GM23248 (cell line): ENCODE measurements at places on chromosomes 2 and 18. TPM values are rescaled to one million over a fixed set of nuclear protein-coding genes. Genes with fewer than 3 reads are reported as not detected.

DNA sequence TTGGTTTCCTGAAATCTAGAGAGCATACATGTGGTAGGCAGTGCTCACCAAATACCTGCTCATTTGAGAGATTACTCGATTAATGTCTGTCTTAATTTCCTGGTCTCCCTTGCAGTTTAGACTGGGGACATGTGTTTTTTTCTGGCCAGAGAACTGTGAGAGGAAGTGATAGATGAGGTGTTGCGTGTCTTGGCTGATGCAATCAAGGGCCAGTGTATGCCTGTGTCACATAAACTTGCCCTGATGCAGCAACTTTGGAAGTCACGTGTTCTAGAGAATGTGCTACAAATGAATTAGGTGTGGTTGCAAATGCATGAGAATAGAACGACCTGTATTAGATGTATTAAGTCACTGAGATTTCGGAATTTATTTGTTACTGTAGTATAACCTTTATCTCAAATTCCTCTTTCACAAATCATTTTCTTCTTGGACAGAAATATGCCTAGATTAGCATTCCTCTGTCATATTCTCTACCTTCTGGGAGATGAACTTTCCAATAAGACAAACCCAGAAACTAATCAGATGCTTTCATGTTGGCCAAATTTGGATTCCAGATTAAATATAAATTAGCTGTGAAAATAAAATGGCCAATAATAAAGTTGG, 9.9 kb upstream of the IL1A start:
- DNase-seq = peak; percentile 89

- peak; percentile 70 for DNase-seq
Observed at GRCh38 chr2:74206180-74206688, 7.8 kb downstream of the MTHFD2 start.

- DNase-seq = no peak
Observed at GRCh38 chr2:82823892-82824291, 1635.2 kb downstream of the SUCLG1 start.

DNA sequence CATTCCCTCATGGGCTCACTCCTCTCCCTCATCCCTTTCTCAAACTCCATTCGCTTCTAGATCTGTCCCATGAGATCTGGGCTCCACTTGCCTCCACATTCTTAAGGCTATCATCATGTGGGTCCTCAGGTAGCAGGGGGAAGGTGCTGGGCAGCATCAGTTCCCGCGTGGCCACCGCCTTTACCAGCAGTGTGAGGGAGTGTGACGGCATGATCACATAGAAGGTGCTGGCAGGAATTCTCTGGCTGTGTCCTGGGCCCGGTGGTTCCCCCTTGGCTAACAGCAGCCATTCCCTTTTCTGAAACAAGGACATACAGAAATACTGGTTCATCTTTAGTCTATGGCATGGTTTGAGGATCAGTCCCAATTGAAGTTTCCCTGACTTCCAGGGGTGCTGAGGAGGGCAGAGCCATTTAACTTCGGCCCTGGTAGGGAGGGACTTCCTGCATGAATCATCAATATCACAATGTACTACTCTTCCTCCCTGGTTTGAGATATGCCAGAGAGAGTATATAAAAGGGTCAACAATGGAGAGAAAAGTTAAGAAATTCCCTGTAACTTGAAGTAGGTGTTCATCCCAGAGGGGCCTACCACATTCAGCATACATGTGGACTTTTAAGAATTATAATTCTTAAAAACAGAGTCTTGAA, 7.7 kb downstream of the DOK1 start:
- DNase-seq = peak; percentile 19

DNA sequence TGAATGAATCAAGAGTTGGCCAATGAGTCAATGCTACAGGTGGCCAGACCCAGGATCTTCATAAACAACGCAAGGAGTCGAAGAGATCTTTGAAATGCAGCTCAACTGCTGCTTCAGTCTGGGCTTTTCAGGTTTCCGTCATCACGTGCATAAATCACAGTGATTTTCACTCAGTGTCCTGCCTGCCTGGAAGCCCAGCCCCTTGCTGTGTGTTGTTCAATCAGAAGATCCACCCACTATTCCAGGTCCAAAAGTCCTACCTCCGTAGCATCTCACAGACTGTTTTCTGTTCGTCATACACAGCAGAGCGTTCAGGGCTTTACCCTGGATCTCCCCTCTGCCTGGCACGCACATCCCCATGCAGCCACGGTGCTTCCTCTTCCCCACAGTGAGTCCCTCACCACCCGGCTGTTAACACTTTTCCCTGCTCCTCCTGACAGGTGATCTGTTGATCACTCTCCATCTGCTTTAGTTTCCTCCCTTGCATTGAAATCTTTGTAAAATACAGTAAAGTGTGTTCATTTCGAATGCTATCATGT, 216.3 kb downstream of the MYT1L start:
- no peak for DNase-seq

DNA sequence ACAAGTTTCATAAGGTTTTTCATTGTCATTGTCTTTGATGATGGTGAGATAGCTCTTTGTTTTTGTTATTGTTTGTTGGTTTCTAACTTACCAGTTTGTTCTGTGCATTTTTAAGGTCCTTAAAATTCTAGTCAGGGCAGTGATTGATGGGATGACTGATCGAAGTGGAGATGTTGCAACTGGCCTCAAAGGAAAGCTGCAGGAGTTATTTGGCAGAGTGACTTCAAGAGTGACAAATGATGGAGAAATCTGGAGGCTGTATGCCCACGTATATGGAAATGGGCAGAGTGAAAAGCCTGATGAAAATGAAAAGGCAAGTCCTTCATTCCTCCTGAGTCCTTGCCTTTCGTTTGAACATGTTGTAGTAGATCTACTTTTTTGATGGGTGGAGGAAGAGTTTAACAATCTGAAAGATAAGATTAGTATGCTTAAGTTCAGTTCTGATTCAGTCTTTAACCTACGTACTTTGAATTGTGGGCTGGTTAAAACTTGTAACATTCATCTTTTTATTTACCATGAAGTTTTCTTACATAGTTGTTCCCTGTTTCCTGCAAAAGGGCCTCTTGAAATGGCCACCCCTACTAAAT, 135.8 kb upstream of the LTBP1 start:
- peak; percentile 38 for DNase-seq

The GNAL gene
- total RNA-seq = 0.25 and 3.0 TPM in 2 replicates

- peak; percentile 40 for DNase-seq
Observed at GRCh38 chr2:29053670-29054400, 20.5 kb downstream of the PCARE start.

The ZNF638 gene
- 75.0 and 83.0 TPM in 2 replicates for total RNA-seq

DNA sequence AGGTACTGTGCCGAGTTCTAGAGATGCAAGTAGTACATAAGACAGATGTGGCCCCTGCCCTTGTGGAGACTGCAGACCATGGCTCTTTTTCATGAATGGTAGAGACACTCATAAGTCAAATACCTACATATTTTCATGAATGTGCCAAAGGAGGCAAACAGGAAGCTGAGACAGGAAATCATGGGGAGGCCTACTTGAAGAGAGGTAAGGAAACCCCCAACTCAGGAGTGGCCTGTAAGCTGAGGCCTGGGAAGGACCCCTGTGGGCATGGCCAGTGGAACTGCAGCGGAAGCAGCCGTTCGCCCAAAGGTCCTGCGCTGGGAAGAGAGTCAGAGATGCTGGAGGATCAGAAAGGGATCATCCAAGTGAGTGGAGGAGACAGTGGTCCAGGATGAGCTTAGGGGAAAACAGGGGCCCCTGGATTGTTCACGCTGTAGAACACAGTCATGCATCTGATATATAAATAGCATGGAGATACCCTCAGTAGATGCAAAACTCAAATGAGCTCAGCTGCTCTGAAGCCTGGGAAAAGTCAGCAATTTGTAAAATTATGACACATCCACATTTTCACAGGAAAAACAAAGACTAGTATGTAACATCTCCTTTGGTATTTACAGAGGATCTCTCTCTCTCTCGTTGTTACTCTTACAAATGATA, 228.9 kb downstream of the NEDD4L start:
- peak; percentile 51 for DNase-seq

- DNase-seq = no peak
Observed at GRCh38 chr2:186108470-186108869, 369.9 kb downstream of the FSIP2 start.

DNA sequence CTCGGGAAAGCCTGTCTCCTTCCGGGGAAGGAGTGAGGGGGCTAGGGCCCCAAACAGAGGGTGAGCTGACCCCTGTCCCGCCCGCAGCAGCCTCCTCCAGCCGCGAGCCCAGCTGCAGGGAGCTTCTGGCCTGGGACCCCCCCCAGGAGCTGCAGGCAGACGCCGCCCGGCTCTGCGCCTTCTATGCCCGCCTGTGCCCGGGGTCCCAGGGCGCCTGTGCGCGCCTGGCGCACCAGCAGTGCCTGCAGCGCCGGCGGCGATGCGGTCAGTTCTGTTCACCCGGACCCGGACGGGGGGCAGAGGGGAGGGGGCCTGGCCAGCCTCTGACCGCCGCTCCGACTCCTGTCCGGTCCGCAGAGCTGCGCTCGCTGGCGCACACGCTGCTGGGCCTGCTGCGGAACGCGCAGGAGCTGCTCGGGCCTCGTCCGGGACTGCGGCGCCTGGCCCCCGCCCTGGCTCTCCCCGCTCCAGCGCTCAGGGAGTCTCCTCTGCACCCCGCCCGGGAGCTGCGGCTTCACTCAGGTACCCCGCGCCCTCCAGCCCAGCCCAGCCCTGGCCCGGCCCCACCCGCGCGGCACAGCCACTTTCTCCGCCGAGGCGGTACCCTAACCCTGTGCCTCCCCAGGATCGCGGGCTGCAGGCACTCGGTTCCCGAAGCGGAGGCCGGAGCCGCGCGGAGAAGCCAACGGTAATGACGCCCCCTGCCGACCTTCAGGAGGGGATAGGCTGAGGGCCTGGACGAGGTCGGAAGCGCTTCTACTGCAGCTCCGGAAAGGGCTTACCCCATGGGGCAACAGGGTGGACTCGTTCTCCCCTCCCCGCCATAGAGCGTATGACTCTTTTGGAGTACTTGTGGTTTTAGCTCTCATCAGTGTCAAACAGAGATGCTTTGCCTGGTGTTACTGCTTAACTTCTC, 2.0 kb upstream of the CHRND start:
- peak; percentile 49 for DNase-seq

DNA sequence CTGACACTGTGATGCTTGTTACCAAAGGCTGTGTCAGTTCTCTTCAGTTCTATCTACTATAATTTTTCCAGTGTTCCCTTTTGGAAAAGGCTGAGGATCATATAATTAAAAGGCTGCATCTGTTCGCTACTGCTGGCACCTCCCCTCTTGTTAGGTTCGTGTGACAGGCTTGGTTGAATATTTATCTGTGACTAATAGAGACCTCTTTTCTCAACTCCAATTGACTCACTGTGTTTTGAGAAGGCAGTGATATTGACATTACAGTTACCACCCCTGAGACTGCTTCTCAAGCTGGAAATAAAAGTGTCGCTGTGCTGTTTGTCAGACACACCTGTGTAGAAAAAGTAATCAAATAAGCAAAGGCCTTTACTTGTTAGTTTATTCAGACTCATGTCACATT, 205.5 kb upstream of the KCNH7 start:
- no peak for DNase-seq

- no peak for DNase-seq
Observed at GRCh38 chr18:64986906-64987495, 763.8 kb upstream of the CDH7 start.

The SIX2 gene
- 0.63 TPM in 1 of 2 replicates, not detected in the other for total RNA-seq

DNA sequence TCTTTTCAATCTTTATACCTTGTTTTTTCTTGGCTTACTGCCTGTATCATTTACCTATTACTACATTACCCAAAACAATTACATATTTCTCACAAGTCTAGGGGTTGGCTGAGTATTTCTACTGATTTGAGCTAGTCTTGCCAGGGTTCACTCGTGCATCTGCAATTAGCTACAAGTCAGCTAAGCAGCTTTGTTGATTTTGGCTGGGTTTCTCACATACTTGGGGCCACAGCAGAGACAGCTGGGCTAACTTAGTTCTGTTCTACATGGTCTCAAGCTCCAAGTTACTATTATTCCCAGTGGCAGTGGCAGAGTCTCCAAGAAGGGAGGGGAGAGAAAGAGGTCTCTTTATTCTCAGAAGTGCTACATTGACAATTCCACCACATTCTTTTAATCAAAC, 54.7 kb upstream of the SP5 start:
- no peak for DNase-seq

The SERPINB2 gene
- 6.1 and 13.0 TPM in 2 replicates for total RNA-seq

The DCTN1 gene
- total RNA-seq = 172 and 176 TPM in 2 replicates

- DNase-seq = no peak
Observed at GRCh38 chr2:197871780-197872456, 67.5 kb downstream of the PLCL1 start.

The CRYGD gene
- not detected in 2 replicates for total RNA-seq

GRCh38 chr2:63189026-63189425, 138.4 kb downstream of the OTX1 start:
- peak; percentile 72 for DNase-seq
